ENCODE measurements at places on chromosomes 13 and 19.

- no peak for DNase-seq
Measured at GRCh38 chr13:94342436-94343242, 136.8 kb downstream of the DCT start.

DNA sequence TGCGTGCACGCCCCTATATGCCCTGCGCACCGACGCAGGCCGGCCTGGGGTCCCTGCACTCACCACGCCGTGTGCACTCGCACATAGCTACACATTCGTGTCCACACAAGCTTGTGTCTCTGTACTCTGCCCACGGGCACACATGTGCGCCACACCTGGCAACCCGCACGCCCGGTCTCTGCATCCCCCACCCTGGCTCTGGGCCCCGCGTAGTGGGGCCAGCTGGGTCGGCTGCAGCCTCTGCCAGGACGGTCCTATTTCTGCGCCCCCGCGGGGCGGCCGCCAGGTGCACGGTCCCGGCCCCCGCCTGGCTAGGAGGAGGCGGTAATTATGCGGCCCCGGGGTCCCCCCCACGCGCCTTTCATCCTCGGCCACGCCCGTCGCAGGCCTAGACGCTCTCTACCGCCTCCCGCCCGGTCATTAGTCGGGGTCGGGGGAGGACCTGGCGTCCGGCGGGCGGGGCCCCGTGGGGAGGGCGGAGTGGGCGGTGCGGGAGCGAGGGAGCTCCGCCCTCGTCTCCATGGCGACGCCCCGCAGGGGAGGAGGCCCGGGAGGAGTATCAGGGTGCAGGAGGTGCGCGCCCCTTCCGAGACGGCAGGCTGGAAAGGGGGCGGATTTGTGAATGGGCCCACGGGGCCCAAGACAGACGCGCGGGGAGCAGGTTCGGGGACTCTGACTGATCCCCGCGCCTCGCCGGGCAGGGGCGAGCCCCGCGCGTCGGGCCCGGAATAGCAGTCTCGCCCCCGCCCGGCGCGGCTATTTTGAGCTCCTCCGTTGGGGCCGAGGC lies 2.8 kb upstream of the CIRBP start:
- DNase-seq: peak; percentile 83

GRCh38 chr13:22469452-22469851 lies 711.3 kb upstream of the SGCG start:
- DNase-seq: no peak

DNA sequence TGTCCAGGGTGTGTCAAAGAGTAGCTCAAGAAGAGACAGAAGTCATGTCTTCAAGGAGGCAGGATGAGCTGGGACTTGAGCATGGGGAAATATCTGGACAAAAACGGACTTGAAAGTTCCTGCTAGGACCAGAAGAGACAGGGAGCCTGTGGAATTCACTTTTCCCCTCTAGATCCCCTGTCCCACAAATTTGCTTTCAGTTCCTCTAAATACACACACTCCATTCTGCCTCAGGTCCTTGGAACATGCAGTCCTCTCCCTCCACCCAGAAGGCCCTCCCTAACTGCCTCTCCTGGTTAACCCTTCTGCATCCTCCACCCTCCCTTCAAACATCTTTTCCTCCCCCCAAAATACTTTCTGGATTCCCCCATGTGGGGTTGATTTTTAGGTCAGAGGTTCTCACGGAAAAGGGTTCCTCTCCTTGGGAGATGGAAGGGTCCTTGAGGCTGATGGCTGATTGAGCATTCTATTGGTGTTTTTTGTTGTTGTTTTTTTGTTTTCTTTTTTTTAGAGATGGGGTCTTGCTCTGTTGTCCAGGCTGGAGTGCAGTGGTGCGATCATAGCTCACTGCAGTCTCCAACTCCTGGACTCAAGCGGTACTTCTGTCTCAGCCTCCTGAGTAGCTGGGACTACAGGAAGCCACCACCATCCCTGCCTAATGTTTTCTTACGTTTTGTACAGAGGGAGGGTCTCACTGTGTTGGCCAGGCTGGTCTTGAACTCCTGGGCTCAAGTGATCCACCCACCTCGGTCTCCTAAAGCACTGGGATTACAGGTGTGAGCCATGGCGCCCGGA lies 6.9 kb upstream of the RETN start:
- DNase-seq: no peak

DNA sequence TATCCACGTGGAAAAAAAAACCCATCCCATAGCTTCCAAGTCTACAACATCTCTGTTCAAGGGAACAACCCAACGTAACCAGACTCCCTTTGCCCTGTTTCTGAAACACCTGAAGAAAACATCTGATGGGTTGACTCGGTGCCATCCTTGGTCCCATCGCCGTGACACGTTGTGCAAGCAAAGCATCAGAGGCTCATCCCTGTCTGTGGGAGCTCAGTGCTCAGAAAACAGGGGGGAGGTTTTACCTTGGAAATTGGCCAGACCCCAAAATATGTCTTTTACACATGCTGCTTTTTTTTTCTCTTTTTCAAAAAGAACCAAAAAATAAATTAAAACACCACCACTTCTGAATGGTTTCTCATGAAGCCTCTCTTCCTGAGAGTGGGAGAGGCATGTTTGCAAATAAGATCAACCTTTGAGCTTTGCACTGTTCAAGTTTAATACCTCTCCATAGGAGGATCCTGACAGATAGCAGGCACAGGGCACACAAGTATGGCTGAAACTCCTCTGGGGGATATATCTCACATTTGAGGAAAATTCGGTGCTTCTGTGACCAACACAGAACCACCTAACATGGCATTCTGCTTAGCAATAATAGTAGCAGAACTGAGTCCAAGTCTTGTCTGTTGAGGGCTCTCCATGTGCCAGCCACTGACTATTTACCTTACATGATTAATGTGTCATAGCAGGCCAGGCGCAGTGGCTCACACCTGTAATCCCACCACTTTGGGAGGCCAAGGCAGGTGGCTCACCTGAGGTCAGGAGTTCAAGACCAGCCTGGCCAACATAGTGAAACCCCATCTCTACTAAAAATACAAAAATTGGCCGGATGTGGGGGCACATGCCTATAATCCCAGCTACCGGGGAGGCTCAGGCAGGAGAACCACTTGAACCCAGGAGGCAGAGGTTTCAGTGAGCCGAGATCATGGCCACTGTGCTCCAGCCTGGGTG lies 7.0 kb upstream of the PVR start:
- no peak for DNase-seq

GRCh38 chr19:42693760-42694350 lies 46.4 kb downstream of the PSG3 start:
- no peak for DNase-seq

- peak; percentile 92 for DNase-seq
Measured at GRCh38 chr19:54168174-54168917, 4.6 kb downstream of the TMC4 start.

DNA sequence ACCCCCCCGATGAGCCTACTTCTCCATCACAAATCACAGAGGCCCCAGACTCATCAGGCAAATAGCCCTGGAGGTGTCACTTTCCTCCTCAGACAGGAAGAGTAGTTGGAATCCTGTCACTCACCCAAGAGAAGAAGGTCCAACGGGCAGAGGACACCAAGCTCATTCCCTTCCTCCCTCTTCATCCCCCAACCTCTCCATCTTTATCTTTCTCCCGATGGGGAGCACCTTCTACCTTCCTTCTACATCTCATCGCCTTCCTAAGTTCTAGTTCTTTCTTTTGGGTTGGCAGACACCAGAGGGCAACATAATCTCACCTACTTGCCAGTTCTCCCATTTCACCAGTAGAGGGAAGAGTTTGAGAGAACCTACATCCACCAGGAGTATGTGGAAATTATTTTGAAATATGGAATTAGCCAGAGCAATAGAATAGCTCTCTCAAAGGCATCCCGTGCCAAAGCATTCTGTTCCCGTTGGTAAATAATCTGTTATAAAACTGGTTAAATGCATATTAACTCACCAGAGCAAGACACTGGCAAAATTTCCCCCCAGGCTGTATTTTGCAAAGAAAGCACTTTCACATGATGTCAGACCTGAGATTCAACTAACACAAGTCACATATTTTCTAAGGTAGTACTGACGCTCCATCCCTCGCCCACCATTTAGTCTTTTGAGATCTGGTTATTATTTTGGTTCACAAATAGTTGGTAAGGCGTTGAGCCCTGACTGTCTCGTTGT lies 55.0 kb downstream of the ZIC5 start:
- DNase-seq: no peak

GRCh38 chr13:18943721-18944391 lies 237.8 kb downstream of the TUBA3C start:
- no peak for DNase-seq

DNA sequence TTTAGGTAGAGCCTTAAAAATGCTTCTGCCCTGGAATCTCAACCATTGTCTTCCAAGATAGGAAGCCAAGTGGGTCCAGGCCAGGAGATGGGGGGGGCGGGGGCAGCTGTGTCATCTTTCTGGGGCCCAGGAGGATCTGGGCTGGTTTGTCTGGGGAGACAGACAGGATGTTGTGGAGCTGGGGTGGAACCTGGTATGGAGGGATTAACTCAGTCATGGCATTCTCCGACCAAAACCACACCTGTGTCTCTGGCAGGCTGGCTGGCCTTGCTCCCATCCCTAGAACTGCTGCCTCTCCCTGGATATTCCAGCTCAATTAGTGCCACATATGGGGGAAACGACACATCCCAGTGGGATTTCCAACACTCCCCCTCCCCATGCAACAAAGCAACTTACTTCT lies 2.7 kb upstream of the MAP2K7 start:
- no peak for DNase-seq

- DNase-seq: no peak
Measured at GRCh38 chr13:24263632-24264031, 45.7 kb upstream of the C1QTNF9 start.

GRCh38 chr13:83150616-83151307 lies 731.5 kb downstream of the SLITRK1 start:
- DNase-seq: no peak

- no peak for DNase-seq
Measured at GRCh38 chr19:41407271-41407670, 9.7 kb downstream of the BCKDHA start.
